Transverse colon (tissue), 4 donors: ENCODE measurements at places on chromosomes 5 and 9. TPM values are rescaled to one million over a fixed set of nuclear protein-coding genes. Genes with fewer than 3 reads are reported as not detected.

DNA sequence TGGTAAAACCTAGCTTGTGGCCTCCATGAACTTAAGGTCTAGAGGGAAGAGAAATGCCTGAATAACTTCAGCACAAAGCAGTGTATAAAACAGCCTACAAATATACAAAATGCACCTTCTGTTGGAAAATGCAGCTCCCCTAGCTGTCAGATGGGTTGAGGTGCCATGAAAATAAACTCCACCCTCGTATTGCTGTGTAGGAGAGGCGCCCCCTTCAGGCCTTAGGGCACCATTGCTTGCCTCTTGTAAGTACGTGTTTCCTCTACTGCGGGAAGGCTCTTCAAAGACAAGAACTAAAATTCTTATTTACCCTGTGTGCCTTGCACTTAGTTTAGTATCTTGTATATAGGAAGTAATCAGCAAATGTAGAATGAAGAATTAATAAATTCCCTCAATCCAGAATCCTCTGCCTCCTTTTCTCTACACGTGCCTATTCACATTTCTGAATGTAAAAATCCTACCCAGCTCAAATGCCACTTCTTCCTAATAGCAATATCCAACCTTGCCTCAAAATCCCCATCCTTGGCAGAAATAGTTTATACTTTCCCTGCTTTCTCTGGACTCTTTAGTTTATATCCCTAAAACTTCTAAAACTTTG, 393.7 kb upstream of the PDE4D start:
- DNase-seq = peak; percentile 26

DNA sequence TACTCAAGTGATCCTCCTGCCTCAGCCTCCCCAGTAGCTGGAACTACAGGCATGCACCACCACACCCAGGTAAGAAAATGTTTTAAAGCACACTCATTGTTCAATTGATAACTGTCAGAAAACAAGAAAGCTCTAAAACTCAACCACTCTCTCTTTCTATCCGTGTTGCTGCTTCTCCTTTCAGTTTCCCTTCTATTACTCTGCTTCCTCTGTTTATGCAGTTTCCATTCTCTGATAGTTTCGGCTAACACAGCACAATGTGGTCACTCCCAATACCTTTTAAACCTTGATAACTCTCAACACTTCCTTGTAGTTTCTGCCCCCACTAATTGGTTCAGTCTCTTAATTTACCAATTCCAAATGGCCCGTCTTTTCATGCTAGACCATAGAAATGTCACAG, 59.2 kb upstream of the NR4A3 start:
- no peak for DNase-seq

DNA sequence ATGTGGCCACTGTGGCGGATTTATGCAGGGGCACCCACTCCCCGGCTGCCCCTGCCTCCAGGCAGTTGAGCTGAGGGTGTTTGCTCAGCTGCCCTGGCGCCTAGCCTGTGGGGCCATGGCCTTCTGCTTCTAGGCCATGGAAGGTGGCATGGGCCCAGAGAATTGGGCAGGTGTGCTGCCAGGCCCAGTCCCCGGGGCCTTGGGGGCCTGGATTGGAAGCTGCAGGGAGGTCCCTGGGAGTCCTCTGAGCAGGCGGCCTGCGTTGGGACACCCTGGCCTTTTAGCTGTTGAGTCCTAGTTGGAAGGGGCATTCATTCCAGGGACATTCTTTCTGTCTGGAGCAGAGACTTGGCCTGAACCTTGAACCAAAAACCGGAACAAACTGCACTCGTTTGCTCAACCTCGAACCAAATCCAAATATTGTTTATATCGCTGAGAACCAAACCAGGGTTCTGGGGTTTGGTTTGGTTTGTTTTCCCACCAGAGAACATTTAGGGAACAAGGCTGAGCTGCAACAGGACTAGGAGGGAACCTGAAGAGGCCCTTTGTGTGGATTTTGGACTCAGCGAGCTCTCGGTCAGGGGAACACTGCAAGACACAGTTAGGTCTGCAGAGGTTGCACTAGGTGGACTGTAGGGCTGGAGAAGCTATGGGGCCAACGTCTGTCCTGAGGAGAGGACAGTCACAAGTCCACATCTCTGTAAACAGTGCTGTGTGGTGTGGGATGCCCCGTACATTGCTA, 116.8 kb downstream of the BOD1 start:
- no peak for DNase-seq

DNA sequence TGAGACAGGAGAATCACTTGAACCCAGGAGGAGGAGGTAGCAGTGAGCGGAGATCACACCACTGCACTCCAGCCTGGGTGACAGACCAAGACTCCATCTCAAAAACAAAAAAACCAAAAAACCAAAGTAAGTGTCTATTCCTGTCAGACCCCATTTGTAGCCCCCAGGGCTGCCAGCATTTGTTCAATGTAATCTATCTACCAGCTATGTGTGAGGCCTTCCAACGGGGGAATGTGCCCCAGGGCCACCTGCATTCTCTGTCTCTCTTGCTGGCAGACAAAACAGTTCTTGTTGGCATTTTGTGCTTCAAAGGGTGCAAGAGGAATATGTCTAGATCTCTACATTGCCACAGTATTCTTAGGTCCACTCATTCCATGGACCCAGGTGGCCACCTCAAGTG, 34.1 kb downstream of the CD14 start:
- no peak for DNase-seq

GRCh38 chr5:40238066-40238745, 441.5 kb upstream of the PTGER4 start:
- DNase-seq = no peak

IL3 gene
- not detected for total RNA-seq

DNA sequence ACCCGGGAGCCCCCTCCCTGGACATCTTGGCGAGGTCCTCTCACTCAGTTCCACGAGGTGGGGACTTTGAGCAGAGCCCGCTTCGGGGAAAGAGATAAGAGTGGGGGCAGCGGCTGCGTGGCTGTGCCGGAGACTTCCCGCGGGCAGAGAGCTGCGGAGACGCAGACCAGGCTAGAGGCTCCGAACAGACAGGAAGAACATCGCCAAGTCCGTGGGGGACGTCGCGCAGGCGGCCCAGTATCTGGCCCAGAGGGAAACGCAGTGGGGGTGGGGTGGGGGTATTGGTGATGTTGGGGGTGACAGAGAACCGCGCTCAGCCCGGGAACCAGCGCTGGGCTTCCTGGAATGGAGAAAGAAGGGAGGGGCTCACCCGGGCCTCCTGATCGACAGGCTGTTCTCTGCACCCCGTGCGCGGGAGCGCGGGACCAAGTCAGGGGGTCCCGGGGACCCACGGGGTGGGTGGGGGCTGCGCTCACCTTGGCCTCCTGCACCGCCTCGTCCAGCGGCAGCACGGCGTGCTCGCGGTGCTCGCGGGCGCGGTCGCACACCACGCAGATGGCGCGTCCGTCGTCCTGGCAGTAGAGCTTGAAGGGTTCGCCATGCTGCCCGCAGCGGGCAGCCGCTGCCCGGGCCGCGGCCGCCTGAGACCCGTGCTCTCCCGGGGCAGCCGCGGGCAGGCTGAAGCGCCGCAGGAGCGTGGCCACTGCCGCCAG, 727 bp downstream of the TRIM7 start:
- no peak for DNase-seq

DNA sequence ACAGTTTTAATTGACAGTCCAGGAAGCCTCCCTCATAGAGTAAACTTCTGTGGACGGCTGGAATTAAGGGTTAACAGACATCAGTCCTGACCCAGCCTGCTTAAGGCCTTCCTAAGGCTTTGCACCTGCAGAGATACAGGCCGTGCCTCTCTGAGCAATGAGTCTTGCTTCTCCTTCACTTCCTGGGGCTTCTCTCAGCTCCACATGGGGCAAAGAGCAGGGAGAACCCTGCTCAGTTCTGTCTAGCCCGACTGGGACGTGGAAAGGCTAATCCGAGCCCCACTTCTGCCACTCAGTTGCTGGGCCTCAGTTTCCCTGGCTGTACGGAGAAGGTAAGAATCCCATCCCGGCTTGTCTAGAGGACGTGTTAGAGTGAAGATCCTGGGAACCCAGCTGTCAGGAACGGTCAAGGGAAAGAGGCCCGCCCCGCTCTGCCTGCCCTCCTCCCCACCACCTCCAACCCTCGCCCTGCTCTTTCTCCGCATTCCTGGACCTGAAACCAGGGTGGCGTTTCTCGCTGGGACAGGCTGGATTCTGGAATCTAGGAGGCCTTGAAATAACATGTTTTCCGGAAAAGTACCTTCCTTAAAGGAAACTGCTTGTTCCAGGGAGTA, 6.5 kb downstream of the SPAAR start:
- DNase-seq = no peak

PRUNE2 gene
- 105 TPM for total RNA-seq

DNA sequence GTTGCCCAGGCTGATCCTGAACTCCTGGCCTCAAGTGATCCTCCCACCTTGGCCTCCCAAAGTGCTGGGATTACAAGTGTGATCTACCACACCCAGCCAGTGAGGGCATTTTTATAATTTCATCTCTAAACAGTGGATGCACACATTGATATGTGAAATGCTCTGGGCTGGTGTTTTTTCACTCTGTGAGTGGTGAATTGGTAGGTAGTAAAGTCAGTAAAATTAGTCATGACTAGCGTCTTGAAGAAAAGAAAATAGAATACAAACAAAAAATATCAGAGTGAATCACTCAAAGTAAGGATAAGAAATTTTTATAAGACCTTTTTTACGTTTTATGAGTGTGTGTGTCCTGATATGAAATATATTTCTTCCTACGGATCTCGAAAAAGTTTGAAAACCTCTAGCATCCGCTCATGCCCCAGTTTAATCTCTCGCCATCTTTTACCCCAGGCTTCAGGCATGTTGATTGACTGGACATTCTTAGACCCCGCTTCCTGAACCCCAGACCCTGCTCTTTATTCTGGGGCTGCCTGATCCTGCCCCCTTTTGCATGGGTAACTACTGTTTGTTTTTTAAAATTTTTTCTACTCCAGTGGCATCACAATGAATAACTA, 14.0 kb downstream of the OSTF1 start:
- no peak for DNase-seq

- peak; percentile 46 for DNase-seq
Observed at GRCh38 chr9:137619240-137620047, 639 bp downstream of the EHMT1 start.

DNA sequence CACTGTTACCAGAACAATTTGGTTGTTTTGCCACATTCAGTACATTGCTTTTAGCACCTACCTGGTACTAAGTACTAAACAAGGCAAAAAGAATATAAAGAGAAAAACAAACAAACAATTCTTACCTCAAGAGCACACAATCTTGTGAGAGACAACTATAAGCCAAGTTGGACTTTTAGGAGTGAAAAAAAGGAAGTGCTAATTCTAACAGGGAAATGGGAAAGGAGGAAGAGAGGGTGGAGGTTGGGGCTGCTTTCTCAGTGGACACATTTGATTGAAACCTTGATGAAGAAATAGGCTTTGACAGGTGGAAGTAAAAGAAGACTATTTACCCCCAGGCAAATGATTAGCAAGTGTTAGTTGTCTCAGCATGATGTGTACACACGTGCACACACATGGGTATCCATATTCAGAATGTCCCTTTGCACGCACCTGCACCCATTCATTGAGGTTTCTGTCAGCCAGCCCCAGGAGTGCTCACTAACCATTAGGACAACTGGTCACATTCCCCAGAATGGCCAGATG, 302.6 kb downstream of the ACTL7B start:
- DNase-seq = no peak

IGFBPL1 gene
- total RNA-seq = not detected
